ACHN (cell line): ENCODE measurements at places on chromosomes 1 and 21.
A peak's percentile ranks its signal among the peaks of the same experiment; 100 is the strongest.

DNA sequence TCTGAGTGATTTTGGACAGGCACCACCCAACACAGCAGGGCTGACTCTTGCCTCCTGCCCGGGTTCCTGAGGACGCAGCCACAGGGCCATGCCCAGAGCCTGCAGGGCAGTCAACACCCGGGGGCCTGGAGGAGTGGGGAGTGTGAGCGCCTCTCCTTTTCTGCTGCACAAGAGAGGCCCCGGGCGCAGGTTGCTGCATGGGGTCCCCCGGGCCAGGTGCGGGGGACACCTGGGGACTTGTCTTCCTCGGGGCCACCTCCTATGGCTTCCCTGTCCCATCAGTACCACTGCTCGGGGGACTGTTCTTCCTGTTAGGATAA lies 6.9 kb upstream of the TTC34 start:
- no peak for DNase-seq

GRCh38 chr1:34879230-34879629 lies 19.7 kb upstream of the SMIM12 start:
- DNase-seq = no peak

GRCh38 chr21:43909741-43910400 lies 44.8 kb downstream of the AGPAT3 start:
- DNase-seq = no peak

DNA sequence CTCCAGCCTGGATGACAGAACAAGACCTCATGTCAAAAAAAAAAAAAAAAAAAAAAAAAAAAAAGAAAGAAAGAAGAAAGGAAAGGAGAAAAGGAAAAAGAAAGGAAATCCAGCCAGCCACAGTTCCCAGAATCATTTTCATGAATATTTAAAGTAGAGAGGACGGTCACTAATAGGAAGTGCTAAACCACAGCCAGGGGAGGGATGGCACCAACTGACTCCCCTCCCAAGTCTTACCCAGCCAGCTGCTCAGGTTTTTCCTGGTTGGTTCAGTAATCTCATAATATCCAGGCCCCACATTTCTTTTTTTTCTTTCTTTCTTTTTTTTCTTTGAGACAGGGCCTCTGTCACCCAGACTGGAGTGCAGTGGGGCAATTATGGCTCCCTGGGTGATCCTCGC lies 63.9 kb upstream of the AK4 start:
- no peak for DNase-seq

DNA sequence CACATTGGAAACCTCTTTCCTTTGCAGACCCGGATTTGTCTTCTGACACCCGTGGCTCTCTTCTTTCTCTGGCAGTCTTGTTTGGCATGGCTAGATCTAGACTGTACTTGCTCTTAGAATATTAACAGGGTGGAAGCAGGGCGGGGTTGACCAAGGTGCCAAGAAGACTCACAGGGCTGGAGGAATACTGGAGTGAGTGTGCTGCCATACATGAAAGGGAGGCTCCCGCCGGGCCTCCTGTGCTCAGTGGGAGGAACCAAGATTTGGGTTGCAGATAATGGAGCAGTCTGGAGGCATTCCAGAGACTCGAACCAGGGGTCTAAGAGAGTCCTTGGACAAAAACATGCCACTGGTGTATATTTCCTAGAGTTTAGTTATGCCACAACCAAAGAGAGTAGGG lies 27.6 kb upstream of the SNX27 start:
- no peak for DNase-seq

DNA sequence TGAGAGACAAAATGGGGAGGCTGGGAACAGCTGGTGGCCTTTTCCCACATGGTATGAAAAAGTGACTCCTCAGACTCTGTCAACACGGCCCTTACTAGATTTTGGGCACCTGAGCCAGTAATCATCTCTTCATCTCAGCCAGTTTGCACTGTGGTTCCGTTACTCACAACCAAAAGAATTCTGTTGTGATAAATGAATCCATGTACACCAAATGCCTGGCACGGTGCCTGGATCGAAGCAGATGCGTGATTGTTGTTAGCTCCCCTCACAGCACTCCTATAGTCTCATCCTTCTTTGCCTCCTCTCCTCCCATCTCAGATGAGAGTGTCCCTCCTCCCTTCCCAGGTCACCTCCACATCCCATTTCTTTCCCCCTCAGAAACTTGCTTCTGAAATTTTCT lies 57.9 kb upstream of the GJB5 start:
- DNase-seq = no peak

DNA sequence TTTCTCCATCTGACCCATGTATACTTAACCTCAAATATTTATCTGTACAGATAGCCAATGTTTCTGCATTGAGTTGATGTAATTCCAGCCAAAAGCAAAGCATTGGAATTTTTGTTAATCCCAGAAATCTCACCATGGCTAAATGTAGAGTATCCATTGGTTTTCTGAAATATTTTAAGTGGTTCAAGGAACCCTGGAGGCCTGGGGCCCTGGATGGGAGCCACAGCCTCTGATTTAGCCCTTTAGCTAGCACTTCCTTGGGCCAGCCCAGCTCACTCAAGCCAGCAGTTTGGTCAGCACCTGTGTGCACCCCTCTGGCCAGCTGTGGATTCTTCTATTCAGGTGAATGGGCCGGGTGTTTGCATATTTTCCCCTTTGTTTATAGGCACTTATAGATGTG lies 18.8 kb upstream of the EPS8L3 start:
- no peak for DNase-seq

GRCh38 chr1:101148980-101149379 lies 87.8 kb upstream of the S1PR1 start:
- DNase-seq = no peak

DNA sequence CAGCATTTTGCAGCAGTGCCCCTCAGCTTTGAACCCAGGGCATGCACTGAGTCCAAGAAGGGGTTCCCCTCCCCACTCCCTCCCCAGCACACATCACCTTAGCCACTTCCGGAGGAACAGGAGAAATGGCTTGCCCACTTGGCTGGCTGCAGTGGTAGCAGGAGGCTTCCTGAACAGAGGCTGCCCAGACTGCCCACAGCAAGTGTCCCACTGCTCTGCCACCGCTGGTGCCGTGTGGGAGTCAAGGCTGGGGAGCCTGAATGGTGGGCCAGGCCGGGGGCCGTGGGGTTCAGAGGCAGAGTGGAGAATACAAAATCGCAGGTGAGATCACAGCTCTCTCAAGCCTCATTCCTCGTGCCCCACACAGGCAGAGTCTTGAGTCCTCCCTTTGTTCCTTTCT lies 34.5 kb downstream of the CD247 start:
- no peak for DNase-seq

DNA sequence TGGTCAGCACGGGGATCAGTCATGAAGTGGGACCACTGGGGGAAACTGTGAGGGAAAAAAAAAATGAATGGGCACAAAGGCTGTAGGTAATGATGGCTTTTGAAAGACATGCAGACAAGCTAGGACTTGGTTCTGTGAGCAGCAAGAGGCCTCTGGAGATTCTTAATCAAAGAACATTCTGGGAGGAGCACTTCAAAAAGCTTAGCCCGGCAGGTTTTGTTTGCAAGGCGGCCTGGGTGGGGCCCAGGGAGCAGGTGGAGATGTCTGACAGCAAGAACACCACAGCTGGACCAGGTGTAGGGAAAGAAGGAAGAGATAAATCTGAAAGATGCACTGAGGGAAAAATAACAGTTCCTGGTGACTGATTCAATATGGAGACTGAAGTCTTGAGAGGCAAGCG lies 6.0 kb downstream of the TEX35 start:
- DNase-seq = no peak

DNA sequence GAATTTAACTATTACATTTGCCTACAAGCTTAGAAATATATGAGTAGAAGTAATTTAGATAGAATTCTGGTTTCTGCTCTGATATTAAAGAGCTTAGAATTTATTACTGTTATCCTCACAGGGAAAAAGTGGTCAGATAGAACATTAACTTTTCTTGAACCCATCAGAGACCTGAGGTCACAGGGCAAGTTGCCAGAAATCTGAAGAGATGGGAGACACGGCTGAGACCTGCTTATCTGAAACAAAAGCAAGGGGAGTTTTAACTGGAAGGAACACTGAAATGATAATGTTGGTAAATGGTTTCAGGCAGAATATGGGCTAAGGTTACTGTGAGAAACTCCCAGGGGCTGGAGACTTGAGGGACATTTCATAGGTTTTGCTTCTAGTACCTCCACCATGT lies 28.0 kb upstream of the USP25 start:
- no peak for DNase-seq

GRCh38 chr1:66528580-66528979 lies 5.4 kb upstream of the SGIP1 start:
- no peak for DNase-seq

- no peak for DNase-seq
Observed at GRCh38 chr1:70140343-70140742, 65.0 kb downstream of the LRRC40 start.

DNA sequence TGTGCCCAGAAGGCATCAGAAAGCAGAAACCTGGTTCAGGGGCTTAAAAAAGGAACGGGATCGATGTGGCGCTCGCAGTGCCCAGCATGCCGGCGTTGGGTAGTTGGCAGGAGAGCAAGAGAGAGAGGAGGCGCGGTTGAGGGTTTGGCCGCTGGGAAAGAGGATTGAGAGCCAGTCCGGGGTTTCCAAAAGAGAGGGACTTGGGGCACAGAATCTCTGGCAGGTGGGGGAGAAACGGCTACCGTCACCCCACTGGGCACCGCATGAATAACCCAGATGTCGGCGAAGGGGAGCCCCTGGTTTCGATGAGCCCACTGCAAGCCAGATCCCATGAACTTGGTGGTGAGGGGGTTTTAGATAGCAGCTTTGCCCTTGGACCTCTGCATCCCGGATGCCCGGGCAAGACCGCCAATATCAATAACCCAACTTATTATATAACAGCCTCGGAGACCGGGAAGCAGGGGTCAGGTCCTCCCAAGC lies 60.4 kb upstream of the ACOT11 start:
- DNase-seq = peak; percentile 10

- DNase-seq = no peak
Observed at GRCh38 chr1:18564676-18565075, 66.0 kb upstream of the PAX7 start.

DNA sequence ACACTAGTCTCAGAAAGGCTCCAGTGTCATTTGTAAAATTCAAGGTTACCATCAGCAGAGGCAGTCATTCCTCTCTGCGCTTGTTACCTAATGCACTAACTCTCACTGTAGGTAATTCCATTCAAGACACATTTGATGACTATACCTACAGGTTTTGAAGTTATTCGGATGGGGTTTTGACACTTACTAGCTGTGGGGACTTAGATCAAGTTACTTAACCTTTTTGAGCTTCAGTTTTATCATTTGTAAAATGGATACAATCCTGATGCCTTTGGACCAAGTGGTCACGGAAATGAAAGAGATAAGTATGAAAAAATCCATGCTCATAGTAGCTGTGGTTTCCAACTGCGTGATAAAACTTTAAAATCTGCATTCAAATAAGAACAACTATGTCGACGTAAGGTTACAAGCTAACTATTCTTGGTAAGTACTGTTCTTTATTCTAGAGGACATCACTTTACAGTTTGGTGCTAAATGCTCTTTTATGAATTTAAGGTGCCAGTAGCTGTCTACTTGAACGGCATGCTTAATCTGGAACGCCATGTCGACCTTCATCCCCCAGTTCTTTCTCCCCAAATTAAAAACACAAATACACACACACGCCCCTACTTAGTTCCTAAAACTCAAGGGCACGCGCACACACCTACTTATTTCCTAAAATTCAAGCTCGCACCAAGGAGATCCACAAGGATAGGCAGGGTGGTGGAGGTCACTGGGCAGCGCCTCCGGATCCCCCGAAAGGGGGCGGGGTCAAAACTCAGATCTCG lies 550 bp upstream of the NFYC start:
- no peak for DNase-seq

DNA sequence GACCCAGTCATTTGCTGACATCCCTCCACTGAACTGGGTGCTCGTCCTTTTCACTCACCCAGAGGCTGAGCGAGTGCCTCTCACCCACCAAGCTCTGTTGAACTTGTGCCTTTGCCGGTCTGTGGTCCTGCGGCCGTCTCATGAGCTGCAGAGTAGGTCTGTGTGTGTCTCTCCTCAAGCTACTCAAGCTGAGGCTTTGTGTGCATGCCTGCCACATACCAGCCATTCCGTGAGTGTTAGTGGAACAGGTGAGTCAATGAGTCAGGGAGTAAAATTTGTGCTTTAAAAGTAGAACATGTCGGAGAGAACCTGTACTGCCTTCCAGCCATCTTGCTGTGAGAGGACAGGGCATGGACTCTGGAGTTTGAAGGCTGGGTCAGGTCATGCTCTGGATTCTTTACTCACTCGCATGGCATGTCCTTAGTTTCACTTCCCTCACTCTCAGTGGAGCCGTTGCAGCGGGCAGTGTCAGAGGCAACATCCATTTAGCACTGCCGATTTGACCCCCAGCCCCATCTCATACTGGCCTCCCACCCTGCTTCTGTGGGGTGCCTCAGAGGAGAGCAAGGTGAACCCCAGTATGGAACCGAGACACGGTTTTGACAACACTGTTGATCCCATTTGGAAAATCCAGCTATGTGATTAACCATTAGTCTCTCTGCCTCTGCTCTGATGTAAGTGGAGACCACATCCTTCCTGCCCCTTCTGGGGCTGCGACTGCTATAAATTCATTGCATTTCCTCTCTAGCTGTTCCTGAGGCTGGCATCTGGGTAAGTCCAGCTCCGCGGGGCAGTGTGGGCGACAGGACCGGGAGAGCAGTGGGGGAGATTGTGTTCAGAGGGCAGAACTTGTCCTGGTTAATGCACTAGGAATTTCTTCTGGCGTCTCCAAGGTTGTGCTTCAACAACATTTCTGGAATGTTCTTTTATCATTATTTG lies at the start of gene NLRP3:
TSS of gene NLRP3 (plus strand) at position 751 of the 939 bp plus-strand sequence. CDS start 2,628 bp downstream, outside the sequence.
- peak; percentile 80 for DNase-seq

- no peak for DNase-seq
Observed at GRCh38 chr21:44485254-44485793, 30.0 kb downstream of the LRRC3 start.

GRCh38 chr1:183881387-183882131 lies 76.6 kb downstream of the RGL1 start:
- peak; percentile 80 for DNase-seq

GRCh38 chr21:45499970-45500577 lies 42.2 kb downstream of the SLC19A1 start:
- DNase-seq = no peak

- DNase-seq = no peak
Observed at GRCh38 chr1:172790245-172790644, 131.3 kb downstream of the FASLG start.

DNA sequence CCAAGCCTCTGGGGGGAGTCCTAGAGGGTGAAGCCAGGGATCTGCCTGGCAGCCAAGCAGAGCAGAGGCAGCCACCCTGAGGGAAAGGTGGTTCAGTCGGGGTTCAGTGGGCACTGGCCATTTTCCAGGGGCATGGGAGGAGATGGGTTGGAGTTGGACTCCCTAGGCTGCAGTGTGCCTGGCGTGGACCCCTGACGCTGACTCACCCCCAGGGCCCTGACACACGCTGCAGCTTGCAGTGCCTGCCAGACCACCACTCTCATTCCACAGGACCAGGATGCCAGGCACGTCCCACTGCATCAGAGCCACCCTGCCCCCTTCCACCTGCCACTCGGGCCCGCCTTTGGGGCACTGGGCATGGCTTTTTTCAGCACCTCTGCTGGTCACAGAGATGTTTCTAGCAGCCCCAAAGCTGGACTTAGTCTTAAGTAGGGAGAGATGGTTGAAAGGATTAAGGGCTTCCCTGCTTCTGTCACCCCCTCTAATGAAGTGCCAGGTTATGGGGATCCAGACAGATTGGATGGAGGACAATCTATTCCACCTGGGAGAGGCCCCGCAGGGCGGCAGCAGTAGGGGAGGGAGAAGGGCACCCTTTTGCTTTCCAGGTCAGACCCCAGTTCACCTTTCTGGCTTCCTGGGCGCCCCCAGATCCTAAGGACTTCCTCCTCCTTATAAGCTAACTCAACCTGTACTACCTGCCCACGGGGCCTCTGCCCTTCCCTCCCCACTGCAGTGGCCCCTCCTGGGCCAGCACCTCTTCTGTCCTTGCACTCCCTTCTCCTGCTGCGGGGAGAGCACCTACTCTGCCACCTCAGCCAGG lies 1.6 kb downstream of the SYT2 start:
- DNase-seq = no peak
